ENCODE measurements at places on chromosomes 11 and 22.
A peak's percentile ranks its signal among the peaks of the same experiment; 100 is the strongest.

GRCh38 chr22:43262990-43263644 lies 76.2 kb upstream of the TTLL12 start:
- DNase-seq, result no peak

- no peak for DNase-seq
Measured at GRCh38 chr11:47981667-47982404, 1.5 kb downstream of the PTPRJ start.

DNA sequence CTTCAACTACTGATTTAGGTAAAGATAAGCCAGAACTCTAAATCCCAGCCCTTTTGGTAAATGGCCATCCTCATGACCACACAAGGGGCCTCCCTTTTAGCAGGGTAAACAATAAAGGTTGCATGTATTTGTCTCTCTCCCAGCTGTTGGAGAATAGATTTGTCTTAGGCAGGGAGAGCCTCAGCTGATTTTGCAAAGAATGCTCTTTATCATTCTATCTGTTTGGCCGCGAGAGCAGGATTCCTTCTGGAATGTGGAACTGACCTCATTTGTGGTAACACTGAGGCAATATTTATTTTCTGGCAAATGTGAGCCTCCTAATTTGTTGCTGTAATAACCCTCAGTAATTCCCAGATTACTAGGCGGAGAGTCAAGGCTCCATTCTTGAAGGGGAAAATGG lies 15.3 kb downstream of the PTS start:
- DNase-seq, result no peak

GRCh38 chr11:12249590-12250260 lies 127.6 kb upstream of the PARVA start:
- DNase-seq, result peak; percentile 22

DNA sequence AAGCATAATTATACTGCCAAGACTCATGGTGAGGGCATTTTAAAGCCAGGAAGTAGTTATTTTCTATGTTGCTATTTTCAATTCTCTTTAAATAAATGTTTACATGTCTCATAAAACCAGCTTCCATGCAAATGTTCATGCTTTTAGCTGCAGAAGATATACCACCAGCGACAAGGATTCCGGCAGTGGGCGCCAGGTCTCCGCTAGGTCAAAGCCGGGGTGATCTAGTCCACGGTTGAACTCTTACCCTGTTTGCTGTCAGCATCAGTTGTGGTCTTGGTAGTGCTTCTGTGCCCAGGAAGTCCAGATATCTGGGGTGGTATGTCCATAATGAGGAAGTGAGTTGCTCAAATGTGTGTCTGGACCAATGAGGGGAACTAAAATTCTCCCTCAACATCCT lies 265.7 kb downstream of the BRD1 start:
- no peak for DNase-seq

DNA sequence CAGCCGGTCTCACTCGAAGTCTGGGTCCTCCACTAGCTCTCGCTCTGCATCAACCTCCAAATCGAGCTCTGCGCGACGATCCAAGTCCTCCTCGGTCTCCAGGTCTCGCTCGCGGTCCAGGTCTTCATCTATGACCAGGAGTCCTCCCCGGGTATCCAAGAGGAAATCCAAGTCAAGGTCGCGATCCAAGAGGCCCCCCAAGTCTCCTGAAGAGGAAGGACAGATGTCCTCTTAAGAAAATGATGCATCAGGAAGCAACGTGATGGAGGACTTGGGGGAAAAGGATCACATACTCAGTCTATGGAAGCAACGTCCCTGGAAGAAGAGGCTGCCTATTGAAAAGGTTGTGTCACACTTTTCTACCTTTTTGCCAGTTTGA lies 1.1 kb downstream of the SRSF8 start:
- DNase-seq, result no peak

GRCh38 chr11:6642957-6643356 lies 12.7 kb downstream of the DCHS1 start:
- DNase-seq, result no peak

DNA sequence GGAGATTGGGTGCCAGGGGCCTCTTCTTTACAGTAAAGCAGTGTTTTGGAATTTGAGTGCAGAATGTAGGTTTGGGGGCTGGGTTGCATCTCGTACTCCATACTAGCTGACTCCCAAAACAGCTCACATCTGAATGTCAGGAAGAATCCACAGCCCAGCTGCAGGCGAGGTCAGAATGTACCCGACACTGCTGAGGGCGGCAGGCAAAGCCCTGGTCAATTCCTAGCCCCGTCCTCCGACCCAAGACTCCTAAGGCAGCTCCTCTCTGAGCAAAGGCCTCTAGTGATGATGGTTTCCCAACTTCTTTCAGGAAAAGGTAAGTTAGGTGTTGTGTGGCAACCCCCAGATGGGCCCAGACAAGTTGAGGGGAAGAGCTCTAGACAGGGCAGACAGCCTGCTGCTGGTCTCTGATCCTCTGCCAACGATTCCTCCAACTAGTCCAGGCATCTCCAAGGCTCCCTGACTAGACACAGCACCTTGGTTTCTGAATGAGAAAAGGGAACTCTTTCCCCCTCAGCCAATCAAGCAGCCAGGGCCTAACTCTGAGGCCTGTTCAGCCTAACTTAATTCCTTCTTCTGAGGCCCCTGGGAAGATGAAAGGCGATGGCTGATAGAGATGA lies 8.6 kb downstream of the LARGE2 start:
- no peak for DNase-seq

GRCh38 chr11:113113801-113114704 lies 152.8 kb downstream of the NCAM1 start:
- DNase-seq, result peak; percentile 48

DNA sequence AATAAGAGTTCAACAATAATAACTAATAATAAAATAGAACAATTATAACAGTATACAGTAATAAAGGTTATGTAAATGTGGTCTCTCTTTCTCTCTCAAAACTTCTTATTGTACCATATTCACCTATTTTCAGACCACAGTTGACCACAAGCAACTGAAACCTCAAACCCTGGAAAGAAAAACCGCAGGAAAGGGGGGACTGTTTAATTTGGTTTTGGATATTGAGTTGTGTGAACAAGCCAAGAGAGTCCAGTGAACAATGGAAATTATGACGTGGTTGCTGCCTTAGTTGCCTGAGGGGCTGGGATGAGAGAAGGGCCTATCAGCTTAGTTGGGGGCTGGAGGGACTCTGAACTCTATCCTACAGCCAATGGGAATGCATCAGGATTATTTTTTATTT lies 178.7 kb upstream of the POU2AF2 start:
- no peak for DNase-seq

DNA sequence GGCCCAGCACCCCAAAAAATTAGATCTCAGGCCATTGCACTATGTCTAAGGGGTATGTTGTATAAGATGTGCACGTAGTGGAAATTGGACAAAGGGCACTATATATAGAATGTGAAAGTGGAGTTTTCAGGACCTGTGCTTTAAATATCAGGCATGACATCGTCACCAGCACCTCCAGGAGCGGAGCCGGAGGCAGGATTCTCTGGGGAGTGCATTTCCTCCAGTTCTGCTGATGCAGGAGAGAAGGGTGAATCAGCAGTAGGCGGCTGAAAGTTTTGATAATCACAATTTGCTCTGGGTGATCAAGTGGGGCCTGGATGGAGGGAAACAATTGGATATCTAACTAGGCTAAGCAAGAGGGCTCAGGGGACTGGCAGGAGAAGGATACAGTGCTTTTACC lies 69.1 kb upstream of the NTM start:
- no peak for DNase-seq

GRCh38 chr22:37979782-37980181 lies 4.6 kb downstream of the SOX10 start:
- no peak for DNase-seq
